SHP77 (cell line): ENCODE measurements at places on chromosomes 3 and 15.

DNA sequence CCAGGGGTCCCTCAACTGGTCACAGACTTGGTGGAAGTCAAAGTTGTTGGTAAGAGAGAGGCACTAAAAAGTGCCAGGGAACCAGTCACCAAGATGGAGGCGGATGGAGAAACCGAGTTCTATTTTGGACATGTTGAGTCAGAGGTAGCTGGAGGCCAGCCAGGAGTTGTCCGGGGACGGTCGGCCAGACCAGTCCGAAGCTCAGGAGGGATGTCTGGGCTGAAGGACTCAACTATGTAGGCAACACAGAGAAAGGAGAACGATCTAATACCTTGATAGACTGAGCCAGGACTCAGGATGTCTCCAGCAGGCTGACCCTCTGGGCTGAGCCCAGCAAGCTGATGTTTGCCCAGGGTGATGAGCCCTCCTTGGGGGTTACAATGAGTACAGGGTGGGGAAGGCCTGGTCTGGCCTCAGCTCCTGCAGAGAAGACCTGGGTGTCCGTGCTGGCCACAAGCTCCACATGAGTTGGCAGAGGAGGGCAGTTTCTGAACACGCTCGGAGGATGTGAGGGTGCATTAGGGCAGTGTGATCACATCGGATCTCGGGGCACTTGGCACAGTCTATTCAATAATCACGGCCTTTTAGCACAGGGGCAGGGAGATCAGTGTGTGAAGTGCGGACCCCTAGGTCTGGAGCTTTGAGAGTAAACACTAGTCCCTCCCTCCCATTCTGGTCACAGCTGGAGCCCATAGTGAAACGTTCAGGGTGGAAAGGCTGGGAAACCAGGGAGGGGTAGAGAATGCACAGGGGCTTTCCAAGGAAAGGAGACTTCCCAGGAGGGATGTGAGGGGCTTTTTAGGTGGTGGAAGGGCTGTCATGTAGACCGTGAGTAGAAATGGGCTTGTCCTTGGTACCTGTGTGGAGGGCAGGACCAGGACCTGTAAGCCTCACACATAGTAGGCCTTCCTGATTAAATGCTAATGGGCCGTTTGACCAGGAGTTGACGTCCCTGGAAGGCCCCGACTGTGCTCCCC is 111.9 kb downstream of the ETFA start:
- no peak for DNase-seq

DNA sequence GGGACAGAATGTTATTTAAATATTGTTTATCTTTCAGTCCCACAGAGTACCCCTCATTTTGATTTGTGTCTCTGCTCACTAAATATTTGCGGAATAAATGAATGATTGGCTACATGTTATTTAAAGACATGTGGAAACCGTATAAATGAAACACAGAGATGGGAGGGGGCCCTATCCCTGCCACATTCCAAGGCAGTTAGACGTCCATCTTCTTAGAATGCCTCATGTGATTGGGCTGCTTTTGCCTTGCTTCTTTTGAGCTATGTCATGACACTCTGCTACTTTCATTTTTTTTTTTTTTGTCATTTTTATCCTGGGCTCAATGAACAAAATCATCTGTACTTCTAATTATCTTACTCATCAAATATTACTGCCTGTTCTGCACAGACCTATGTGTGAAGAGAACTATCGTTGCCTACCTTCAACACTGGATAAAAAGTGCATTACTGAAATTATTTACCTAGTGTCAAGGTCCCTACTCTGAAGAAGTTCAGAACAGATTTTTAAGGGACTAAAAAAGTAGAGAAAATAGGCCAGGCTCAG is 83.9 kb upstream of the FAM98B start:
- no peak for DNase-seq

- DNase-seq: no peak
Measured at GRCh38 chr15:99343881-99344551, 92.7 kb downstream of the LRRC28 start.

- DNase-seq: no peak
Measured at GRCh38 chr15:40501487-40501886, 30.7 kb downstream of the CHST14 start.

- DNase-seq: no peak
Measured at GRCh38 chr3:171691485-171691884, 118.8 kb downstream of the PLD1 start.

DNA sequence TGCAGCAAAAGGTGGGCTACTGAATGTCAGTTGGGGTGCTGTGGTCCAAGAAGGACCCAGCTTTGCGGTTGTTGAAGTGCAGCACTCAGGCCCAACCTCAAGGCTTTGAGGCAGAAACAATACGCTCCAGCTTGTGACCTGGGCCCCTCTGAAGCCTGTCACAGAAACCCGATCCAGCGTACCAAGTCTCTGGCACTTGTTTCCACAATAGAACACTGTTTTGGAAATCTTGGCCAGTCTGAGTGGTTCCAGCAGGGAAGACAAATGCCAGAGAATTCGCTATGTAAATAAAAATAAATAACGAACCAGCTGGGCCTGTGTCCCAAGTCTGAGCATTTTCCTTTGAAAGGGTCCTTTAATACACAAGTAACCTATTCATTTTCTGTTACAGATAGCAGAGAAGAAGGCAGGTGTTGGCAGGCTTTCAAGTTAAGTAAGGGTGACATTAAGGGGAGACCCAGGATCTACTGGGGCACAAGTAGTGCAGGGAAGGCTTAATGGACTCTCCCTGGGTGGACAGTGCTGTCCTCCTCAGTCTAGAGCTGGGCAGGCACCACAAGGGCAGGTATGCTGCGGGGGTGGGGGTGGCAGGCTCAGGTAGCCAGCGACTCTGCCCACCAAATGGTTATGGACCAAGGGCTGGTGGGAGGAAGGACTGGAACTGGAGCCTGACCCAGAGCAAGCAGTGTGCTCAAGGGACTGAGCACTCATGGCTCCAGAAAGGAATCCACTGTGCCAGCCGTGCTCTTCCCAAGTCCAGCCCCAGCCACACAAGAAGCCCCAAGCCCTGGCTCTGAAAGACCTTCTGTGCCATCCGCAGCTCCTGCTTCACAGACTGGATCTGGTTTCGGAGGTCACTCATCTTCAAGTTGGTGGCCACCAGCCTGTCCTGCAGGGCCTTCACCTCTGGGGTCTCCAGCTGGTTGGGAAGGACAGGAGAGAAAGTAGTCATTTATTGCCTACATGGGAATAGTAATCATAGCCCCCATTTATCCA is 26.3 kb downstream of the CCDC13 start:
- DNase-seq: no peak

DNA sequence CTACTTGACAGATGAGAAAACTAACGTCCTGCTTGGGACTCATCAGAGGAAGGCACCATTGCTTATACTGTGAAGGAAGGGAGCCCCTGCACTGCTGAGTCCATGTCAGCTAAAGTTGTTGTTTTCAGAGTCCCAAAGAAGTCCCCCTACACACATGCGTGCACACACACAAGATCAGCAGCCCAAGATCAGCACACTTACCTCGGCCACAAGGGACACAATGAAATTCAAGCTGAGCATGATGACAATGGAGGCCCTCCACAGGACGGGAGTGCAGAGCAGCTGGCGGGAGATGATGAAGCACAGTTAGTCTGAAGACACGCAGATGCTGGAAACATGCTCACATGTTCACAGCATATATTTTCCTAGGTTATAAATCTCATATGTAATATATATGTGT is 28.6 kb upstream of the ATP13A5 start:
- no peak for DNase-seq

DNA sequence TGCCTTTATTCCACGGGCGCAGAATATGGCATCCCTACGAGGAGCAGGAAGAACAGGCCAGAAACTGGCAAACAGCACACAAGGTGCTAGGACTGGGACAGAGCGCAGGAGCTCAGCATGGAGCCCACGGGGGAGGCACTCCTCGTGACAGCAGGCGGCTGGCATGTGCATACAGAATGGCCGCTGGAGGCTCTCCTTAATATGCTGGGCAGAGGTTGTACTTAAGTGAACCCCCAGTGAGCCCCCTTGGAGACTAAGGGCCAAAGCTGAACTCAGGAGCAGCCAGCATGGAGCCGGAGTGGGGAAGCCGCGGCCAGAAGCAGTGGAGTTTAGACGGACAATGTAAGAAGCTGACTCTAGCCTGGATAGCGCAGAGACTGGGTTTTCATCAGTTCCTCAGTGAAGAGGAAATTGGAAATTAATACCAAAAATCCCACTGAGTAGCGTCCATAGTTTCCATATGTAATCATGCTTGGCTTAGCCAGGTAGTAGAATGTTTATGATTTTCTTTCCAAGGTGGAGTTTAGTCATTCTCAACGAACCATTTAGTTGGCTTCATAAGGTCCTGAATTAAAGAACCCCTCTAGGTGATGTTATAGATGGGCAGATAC is 69.4 kb downstream of the EPHB3 start:
- no peak for DNase-seq

- DNase-seq: no peak
Measured at GRCh38 chr3:43707998-43708397, 17.3 kb downstream of the ABHD5 start.

DNA sequence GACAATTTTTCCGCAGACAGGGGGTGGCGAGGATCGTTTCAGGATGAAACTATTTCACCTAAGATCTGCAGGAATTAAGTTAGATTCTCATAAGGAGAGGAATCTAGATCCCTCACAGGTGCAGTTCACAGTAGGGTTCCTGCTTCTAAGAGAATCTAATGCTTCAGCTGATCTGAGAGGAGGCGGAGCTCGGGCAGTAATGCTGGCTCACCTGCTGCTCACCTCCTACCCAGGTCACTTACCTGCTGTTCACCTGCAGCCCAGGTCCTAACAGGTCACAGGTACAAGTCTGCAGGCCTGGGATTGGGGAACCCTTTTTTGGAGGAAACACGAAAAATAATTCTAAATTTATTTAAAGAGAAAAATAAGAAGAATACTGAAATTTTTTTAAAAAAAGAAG is 406.8 kb downstream of the MCTP2 start:
- DNase-seq: no peak

DNA sequence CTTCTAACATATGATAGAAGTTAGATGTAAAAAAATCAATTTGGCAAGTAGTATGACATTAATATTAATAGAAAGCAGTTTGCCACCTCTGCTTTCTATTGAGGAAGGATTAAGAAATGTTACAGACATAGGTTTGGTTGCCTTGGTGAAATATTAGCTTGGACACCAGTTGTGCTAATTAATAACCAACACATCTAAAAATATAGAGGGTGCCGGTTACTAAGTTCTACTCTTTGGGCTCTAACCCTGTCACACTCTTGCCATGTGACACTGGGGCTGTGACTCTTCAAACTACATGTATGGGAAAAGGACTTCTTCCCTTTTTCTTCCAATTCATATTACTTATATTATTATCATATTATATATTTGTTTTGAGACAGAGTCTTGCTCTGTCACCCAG is 64.4 kb downstream of the TRIM71 start:
- DNase-seq: no peak

- DNase-seq: peak; percentile 75
Measured at GRCh38 chr3:56988458-56989168, 71.9 kb upstream of the SPATA12 start.
